ENCODE measurements at places on chromosomes 11 and 22. TPM values are rescaled to one million over a fixed set of nuclear protein-coding genes. Genes with fewer than 3 reads are reported as not detected.

DNA sequence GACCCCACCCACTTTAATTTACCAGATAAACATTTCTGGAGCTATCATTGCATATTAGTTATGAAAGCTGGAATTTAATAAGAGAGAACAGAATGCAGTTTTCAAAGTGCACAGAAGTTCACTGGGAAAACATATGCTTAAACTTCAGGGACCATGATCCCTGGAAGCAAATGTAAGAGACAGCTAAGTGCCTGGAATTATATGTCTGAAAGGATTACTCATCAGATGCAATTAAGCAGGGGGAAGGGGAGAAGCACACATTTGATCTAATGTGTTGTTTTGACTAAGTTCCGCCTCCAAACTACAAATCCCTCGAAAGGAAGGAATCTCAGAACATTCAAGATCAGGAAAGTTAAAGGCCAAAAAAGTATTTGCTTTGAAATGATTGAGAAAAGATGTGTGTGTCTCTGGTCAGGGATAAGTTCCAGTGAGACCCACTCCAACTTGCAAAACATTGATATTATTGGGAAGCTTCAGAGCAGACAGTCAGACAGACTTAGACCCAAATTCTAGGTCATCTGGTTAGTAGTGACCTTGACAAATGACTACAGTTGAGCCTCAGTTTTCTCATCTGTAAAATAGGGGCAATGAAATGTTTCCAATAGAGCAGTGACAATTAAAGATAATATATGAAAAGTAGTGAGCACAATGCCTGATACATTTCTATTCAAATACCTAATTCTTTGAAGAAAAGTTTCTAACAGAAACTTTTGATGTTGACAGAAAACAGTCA is 147.6 kb downstream of the ME3 start:
- DNase-seq, result no peak

DNA sequence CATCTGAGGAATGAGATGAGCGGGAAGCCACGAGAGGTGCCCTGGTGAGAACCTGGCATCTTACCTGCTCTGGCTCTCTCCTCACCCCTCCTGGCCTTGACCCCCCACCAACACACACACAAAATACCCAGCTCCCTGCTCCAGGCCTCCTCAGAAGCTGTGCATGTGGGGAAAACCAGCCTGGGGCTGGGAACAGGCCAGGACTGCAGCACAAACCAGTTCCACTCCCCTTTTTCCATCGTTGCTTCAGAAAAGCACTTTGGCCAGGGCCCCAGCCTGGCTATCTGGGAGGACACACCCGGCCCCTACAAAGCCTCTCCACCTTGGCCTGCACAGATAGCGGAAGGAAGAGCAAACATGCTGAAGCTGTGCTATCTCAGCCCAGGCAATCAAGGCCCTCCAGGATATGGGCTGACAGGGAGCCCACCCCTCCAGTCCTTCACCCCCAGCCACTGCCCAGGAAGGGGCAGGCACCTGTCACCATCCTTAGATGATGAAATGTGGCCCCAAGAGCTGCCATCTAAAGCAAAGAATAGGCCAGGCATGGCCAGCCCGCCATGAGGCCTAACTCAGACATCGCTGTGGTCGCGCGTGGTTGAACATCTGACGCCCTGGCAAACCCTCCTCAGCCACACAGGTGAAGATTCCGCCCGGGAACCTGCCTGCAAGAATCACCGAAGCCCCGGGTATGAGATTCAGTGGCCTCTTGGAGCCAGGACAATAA is 35.4 kb downstream of the PISD start:
- no peak for DNase-seq

DNA sequence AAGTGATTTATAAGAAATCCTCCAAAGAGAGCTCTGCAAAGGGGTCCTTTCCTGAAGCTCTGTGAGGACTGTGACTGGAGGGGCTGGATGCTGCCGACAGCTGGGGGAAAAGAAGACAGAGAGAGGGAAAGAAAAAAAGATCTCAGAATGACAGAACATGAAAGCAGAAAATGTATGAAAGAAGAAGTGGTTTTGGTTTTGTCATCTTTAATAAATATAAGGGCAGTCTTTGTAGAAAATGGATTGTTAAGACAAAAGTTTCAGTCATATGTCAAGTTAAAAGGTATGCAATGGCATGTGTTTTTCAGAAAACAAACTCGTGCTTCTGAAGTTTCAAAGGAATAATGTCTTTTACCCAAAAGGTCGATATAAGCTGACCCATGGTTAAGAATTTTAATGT is 105.5 kb downstream of the CCDC83 start:
- DNase-seq, result no peak

- DNase-seq, result no peak
Measured at GRCh38 chr11:131691181-131692041, 321.0 kb downstream of the NTM start.

- DNase-seq, result no peak
Measured at GRCh38 chr11:19294444-19294843, 53.7 kb upstream of the E2F8 start.

GRCh38 chr11:134581966-134582769 is 170.1 kb upstream of the B3GAT1 start:
- DNase-seq, result no peak

DNA sequence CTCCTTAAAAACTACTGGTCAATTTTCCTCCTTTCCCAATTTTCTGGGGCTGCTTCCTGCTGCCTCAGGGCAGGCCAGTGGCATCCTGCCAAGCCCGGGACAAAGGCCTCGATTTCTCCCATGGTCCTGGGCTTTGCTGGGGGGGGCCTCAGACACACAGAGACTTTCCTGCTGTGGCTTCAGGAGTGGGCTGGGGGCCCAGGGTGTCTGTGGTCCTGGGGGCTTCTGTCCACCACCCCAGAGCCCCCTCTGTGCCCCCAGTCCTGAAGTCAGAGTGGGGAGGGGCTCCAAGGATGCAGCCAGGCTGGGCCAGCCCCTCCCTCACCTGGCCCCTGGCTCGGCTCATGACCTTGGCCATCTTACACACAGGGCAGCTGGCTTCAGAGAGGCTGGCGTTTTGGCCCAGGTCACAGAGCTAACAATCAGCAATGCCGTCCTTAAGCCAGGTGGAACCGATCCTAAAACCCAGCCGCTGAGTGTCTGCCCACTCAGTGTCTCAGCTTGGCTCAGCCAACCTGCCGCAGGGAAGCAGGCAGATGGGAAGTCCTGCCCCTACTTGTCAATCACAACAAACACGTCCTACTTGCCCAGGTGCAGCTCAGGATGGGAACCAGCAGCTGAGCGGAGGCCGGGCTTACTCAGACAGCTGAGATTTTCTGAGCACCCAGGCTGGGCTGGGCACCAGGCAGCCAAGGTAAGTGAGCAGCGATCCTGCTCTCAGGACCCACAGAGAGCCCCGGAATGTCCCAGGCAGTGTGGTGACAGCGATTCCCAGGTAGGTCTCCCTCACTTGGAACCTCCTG is 34.6 kb downstream of the OSBPL5 start:
- DNase-seq, result peak; percentile 85

DNA sequence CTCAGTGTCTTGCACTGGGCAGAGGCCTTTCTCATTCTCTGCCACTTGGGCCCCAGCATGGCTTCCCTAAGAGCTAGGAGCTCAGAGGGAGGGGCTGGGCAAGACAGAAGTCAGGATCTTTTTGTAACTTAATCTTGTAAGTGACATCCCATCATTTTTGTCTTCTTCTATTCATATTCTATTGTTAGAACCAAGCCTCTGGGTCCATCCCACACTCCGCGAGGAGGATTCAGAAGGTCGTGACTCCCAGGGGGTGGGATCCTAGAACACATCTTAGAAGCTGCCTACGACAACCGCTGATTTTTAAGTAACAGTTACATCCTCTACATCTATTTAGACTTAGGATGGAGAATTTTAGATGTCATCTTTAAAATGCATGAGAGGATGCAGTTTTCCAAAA is 1.5 kb upstream of the IL17RA start:
- no peak for DNase-seq

- DNase-seq, result no peak
Measured at GRCh38 chr11:94757037-94757735, 11.0 kb upstream of the AMOTL1 start.

- DNase-seq, result no peak
Measured at GRCh38 chr11:94731880-94732601, 36.1 kb upstream of the AMOTL1 start.

DNA sequence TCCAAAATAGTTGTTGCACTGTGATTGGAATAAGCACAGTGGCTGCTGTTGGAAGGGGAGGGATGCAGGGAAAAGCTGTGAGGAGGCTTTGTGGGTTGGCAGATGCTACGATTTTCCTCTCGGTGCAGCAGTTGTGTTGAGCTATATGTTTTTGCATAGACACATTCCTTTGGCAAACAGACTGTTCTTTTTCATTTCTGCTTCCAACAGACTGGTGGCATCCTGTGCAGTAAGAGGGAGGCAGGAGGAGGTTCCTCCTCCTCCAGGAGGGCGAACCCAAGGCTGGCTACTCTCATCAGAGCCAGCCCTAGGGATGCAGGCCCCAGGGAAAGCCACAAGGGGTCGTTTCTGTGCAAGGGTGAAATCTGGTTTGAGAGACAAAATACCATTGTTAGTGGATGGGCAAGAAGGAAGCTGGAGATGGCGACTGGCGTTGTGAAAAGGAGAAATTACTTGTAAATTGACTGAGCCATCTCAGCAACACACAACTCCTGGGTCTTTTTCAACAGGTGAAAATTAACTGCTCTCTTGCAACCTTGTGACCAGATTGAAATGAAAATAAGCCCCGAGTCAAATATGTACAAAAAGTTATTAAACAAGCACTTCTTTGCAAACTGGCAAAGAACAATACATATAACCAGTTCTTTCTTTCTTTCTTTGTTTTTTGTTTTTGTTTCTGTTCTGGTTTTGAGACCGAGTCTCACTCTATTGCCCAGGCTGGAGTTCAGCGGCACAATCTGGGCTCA is 26.5 kb upstream of the UBASH3B start:
- DNase-seq, result peak; percentile 77

DNA sequence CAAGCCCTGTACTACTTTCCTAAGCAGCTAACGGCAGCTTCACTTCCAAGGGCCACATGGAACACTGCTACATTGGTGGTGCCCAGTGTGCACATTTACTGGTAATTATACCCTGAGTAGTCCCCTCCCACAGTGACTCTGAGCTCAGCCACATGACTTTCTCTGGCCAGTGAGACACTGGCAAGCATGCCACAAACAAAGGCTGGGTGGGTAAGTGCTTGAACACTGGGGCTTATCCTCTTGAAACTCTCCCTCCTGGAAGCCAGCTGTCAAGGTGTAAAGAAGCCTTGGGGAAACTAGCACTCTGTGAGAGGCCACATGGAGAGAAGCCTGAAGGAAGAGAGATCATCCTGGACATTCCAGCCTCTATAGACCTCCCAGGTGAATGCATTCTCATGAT is 54.4 kb upstream of the DRD2 start:
- no peak for DNase-seq

GRCh38 chr11:60125956-60126585 is 37.6 kb downstream of the MS4A2 start:
- DNase-seq, result no peak

Gene MUC2
- total RNA-seq, result not detected

Gene DEFB131B
- total RNA-seq, result not detected

Gene ACTN3
- 0.32 TPM for total RNA-seq

Gene TBC1D10A
- total RNA-seq, result 12.7 TPM

Gene C22orf15
- total RNA-seq, result not detected

Gene SYT7
- total RNA-seq, result 150 TPM
